ENCODE measurements at places on chromosomes 6 and 20.
A peak's percentile ranks its signal among the peaks of the same experiment; 100 is the strongest.

DNA sequence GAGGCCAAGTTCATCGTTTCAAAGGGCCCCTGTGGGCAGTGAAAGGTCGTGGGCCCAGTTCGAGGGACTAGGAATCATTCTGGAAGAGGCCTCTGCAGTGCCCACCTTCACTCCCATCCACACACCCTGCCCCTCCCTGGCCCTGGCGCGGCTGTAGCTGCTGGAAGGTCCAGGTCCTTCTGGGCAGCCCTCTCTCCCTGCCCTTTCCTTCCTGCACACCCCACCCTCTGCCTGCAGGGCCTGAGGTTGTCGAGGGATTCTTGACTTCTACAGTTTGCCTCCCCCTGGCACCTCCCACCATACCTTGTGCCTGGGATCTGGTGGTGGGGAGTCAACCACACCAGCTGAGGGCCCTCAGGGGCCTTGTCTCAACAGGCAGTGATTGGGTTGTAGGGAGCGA is 4.5 kb upstream of the MYT1 start:
- no peak for DNase-seq

GRCh38 chr20:53905019-53905819 is 165.2 kb downstream of the BCAS1 start:
- no peak for DNase-seq

DNA sequence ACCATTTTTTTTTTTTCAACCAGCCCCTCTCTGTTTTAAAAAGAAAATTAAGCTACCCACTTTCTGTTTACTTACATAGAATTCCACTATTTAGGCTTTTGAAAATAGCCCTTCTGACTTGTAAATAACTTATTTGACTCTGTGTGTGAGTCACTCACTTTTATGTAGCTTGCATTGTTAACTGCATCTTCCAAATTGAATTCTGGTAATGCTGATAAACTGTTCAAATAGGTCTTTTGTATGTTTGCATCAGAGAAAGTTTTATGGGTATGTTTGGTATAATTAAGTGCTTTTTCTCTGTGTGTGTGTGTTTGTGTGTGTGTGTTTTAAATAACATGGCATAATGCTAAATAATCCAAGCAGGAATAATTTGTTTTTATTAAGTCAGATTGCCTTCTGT is 360.1 kb downstream of the PLCB1 start:
- no peak for DNase-seq

GRCh38 chr6:44549516-44549915 is 162.0 kb downstream of the CDC5L start:
- DNase-seq: no peak

GRCh38 chr6:143655541-143655940 is 22.2 kb upstream of the PHACTR2 start:
- no peak for DNase-seq

DNA sequence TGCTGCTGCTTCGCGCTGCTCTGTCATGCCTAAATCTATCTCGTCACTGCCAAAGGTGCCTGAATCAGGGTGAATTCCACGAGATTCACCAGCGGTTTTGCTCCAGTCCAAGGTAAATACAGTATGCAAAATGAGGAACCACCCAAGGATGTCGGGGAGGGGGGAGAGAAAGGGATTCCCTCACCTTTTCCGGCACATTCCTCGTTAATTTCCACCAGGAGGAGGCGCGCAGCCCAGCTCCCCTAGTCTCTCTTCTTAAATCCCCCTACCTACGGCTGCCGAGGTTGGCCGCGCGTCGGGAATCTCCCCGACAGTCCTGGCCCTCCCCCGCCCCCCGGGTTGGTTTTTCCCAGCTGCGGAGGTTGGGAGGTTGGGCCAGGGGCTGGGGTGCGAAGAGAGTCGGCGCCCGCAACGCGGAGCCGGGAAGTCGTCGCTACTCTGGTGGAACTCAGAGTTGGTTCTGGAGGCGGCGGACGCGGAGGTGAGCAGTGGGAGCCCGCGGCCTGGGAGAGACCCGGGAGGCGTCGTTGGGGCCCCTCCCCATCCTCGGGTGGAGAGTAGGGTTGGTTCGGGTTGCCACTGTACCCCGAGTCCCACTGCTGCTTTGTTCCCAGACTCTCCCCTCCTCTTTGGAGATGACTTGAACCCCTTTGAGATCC is at the start of gene TPBG:
Gene TPBG, plus strand, starts transcription at position 390 of the 659 bp plus-strand sequence. CDS start 1,145 bp downstream, outside the sequence.
- peak; percentile 5 for DNase-seq

DNA sequence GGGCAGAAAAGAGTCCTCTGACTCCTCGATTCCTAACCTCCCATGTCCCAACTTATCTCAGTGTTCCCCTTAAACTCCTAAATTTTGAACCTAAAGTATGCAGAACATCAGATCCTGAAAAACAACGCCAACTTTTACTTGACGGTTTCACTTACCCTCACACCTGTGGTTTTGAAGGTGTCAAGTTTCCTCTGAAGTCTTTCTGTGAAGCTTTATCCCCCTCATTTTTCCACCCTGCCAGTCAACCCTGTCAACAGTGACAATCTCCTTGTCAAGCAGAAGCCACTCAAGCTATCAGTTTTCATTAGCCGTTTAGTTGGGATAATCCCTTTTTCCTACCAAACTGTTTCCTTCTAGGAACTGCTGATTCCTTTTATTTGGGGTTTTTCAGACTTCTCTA is 245.4 kb upstream of the PREP start:
- no peak for DNase-seq

- DNase-seq: no peak
These were observed 117.2 kb downstream of the PDE10A start for GRCh38 chr6:165545806-165546205.

DNA sequence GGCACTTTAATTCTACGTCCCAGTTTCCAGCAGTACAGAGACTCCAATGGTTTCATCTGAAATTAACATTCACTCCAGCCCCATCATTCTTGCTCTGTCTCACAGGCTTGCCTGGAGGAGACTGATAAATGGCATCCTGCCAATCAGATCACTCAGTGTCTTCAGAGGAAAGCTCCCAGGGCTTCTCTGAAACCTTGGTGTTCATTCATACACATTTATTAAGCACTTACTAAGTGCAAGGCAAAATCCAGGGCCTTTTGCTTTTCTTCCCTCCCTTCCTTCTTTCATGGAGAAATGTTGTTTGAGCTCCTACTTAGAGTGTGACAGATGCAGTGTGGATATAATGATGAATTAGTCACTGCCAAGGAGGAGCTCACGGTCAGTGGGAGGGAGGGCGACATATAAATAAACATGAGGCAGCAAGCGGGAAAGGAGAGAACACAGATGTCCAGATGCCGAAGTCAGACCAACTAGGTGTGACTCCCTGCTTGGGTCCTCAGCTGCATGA is 106.7 kb upstream of the DTNBP1 start:
- DNase-seq: no peak

- DNase-seq: no peak
These were observed 114.0 kb upstream of the FLRT3 start for GRCh38 chr20:14451458-14451857.

- DNase-seq: peak; percentile 75
These were observed 2.9 kb upstream of the BMP6 start for GRCh38 chr6:7723041-7723447.

DNA sequence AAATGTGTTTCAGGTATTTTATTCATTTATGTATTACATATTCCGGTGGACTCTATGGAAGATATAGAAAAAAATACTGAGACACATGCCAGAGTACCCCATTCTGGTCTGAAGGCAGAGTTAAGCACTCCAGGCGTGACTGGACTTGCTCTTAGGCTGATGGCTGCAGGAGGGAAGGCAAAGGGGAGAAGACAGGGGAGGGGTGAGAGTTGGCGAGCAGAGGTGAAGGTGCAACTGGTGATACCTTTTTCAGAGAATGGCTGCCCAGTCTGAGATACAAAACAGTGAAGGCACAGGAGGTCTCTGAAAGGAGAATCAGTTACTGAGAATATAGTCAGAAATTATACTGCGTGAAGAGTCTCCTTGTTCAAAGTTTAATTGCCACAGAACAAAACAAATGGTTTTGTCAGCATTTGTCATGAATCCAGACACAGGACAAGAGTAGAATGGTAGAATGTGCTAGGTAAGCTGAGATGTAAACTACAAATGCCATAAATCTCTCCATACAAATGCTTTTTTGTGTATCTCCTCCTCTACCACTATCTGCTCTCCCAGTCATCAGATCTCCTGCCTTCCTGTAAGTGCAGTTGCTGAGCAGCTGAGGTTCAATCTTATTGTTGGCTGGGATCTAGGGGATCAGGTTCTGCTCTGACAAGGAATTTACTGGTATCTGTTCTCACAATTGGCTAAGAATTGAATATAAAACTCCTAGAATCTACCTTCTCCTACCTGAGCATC is 104.2 kb upstream of the DST start:
- DNase-seq: no peak

DNA sequence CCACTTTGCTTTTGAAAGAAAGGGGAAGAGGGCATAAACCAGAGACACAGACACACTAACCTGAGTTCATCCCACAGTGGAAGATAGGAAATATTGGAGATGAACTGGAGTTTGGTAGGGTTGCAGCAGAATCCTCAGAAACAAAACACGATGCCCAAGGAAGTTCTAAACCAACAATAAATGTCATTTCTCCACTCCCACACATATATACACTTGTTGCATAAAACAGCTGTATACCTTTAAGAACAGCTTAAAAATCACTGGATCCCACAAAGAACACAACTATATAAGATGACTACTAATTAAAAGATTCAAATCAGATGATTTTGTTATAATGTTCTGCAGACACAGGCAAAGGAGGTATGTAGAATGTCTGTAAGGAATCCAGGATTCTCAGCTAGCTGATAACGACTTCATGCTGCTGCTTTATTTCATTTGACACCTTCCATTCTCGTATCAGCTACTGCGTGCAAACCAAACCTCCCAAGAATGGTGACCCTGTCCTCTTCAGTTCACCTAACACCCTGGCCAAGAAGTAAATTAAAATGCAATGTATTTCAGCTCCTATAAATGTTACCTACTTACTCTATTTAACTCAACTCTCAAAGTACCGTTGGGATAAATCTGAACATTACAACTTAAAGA is 14.3 kb downstream of the KIF13A start:
- DNase-seq: no peak

- DNase-seq: no peak
These were observed 51.5 kb downstream of the KCNS1 start for GRCh38 chr20:45049438-45049837.

- no peak for DNase-seq
These were observed 40.2 kb downstream of the ITCH start for GRCh38 chr20:34403063-34403827.

DNA sequence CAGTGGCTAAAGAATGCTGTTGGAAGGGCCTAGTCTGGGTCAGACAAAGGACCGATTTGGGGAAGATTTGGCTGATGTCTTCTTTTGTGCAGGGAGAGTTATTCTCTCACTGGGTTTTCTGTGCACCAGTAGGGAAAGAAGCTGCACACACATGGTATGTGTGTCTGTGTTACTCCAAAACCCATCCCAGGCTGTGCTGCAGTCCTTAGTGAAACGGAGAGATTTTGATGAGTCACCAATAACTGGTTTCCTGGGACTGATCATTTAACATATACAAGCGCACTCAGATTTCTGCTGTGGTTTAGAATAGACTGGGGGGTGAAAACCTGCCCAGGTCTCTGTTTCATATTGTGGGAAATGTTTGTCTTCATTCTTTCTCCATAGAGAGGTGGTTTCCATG is 1049.8 kb downstream of the KIF16B start:
- no peak for DNase-seq

DNA sequence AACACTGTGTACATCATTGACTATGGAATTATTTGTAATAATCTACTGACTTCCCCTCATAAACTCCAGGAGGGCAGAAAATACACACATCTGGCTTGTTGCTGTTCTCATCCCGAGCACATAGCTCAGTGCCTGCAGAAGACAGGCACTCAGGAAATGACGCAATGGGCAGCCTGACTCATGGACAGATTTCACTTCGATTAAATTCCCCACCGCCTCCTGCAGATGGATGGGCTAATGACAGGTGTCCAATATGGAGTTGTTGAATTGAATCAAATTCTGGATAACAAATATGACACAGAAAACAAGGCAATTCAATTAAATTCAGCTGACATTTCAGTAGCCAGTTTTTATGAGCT is 9.1 kb downstream of the ANKRD60 start:
- no peak for DNase-seq

Measured in activated naive CD8-positive, alpha-beta T cell treated with anti-CD3 and anti-CD28 coated beads, Interleukin-2, amount 50 U/mL, for 24 hours (primary cell).